NCI-H526 (cell line): ENCODE measurements at places on chromosomes 5 and 9.

- DNase-seq, result no peak
These were observed 592.3 kb downstream of the MAT2B start for GRCh38 chr5:164097749-164098148.

- DNase-seq, result no peak
These were observed 208.7 kb upstream of the RASEF start for GRCh38 chr9:83271665-83272071.

DNA sequence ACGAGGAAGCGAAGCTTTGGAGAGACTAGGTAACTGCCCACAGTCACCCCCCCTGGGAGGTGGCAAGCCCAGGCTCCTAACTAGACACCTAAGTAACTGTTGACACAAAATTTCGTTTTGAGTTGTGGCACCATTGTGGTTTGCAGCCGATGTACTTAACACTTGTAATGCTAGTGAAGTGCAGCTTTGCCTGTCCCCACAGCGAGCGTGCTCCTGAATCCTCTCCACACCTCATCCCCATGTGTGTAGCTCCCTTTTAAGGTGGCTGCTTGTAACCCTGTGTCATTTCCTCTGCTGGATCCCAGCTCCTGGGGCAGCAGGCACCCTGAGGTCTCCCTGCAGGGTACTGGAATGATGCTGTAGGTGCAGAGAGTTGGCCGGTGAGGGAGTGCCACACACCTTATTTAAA lies 114.9 kb downstream of the TRIO start:
- peak; percentile 31 for DNase-seq

GRCh38 chr9:110623462-110624025 lies 44.0 kb upstream of the SVEP1 start:
- peak; percentile 5 for DNase-seq

DNA sequence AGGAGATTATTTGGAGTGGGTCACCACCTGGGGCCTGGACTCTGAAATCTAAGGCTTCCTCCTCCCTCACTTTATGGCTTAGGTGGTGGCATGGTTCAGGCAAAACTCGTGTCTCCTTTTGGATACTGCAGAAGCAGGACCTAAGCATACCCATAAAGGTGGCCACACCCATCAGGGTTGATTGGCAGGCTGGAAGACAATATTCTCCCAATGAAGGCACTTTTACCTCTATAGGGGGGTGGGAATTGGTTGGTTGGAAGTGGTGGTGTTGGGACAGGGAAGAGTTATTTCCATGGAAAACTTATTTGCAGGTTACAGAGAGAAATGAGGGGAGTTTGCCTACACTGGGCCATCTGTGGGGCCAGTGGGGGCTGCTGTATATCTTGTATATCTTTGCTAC lies 39.7 kb downstream of the CNOT6 start:
- no peak for DNase-seq

GRCh38 chr5:102545175-102545574 lies 46.4 kb upstream of the SLCO6A1 start:
- DNase-seq, result peak; percentile 30

GRCh38 chr9:89606049-89606623 lies 1.3 kb downstream of the GADD45G start:
- no peak for DNase-seq

GRCh38 chr5:121862801-121863200 lies 11.1 kb downstream of the FTMT start:
- DNase-seq, result no peak

DNA sequence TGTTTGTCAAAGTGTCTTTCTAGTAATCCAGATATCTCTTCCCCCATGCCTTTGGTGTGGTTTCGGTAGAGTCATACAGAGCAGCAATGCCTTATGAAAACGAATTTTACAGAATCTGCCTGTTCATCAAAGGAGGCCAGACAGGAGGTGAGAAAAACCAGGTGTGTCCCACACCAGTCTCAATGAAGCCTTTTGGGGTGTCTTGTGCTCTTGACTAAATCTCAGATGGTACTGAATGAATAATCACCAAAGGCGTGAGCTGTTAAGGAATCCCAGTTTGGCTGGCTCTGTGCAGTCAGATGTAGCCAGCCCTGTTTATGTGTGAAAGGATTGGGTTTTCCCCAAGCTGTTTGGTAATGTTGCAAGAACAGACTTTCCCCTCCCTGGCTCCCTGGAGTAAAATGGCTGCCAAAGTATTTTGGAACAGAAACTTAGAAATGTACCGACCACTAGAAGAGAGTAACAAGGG lies 70.8 kb upstream of the CDKN2B start:
- no peak for DNase-seq

- DNase-seq, result no peak
These were observed 291.2 kb downstream of the BRINP1 start for GRCh38 chr9:119078015-119078414.

GRCh38 chr5:112106878-112107277 lies 312.2 kb downstream of the EPB41L4A start:
- DNase-seq, result no peak

GRCh38 chr5:148956477-148957385 lies 106.1 kb downstream of the SH3TC2 start:
- DNase-seq, result peak; percentile 37

GRCh38 chr5:43357878-43358281 lies 44.7 kb upstream of the HMGCS1 start:
- DNase-seq, result no peak

- no peak for DNase-seq
These were observed 44.5 kb upstream of the GRHPR start for GRCh38 chr9:37377688-37378612.

- no peak for DNase-seq
These were observed 72.3 kb downstream of the DROSHA start for GRCh38 chr5:31459594-31459993.

- DNase-seq, result no peak
These were observed 65.9 kb downstream of the ARHGAP26 start for GRCh38 chr5:142836048-142836447.

GRCh38 chr9:79671558-79671957 lies 99.8 kb downstream of the TLE4 start:
- DNase-seq, result no peak
